Central memory CD8-positive, alpha-beta T cell (primary cell): ENCODE measurements at places on chromosomes 7 and 10.

- no peak overlapping the region for H3K4me3 ChIP-seq
- DNase-seq: no peak
- no peaks in the 10 kb centered on the region for H3K4me1 ChIP-seq
- H3K27me3 ChIP-seq: no peaks in the 10 kb centered on the region
- no peak overlapping the region for H3K27ac ChIP-seq
These were observed 73.7 kb downstream of the ABLIM1 start for GRCh38 chr10:114584419-114584818.

- DNase-seq: no peak
- no peaks in the 10 kb centered on the region for H3K36me3 ChIP-seq
- H3K27ac ChIP-seq: no peak overlapping the region
- H3K27me3 ChIP-seq: peaks cover 93% of the 10 kb centered on the region
These were observed 3.6 kb downstream of the VAX1 start for GRCh38 chr10:117134306-117135025.

- H3K36me3 ChIP-seq: no peaks in the 10 kb centered on the region
- H3K27ac ChIP-seq: no peak overlapping the region
- H3K4me3 ChIP-seq: no peak overlapping the region
- DNase-seq: no peak
- no peaks in the 10 kb centered on the region for H3K4me1 ChIP-seq
These were observed 673.9 kb upstream of the ANKRD30A start for GRCh38 chr10:36451391-36451970.

- DNase-seq: no peak
- no peaks in the 10 kb centered on the region for H3K4me1 ChIP-seq
- H3K27me3 ChIP-seq: no peaks in the 10 kb centered on the region
These were observed 163.7 kb upstream of the CDC14C start for GRCh38 chr7:48760528-48761265.

DNA sequence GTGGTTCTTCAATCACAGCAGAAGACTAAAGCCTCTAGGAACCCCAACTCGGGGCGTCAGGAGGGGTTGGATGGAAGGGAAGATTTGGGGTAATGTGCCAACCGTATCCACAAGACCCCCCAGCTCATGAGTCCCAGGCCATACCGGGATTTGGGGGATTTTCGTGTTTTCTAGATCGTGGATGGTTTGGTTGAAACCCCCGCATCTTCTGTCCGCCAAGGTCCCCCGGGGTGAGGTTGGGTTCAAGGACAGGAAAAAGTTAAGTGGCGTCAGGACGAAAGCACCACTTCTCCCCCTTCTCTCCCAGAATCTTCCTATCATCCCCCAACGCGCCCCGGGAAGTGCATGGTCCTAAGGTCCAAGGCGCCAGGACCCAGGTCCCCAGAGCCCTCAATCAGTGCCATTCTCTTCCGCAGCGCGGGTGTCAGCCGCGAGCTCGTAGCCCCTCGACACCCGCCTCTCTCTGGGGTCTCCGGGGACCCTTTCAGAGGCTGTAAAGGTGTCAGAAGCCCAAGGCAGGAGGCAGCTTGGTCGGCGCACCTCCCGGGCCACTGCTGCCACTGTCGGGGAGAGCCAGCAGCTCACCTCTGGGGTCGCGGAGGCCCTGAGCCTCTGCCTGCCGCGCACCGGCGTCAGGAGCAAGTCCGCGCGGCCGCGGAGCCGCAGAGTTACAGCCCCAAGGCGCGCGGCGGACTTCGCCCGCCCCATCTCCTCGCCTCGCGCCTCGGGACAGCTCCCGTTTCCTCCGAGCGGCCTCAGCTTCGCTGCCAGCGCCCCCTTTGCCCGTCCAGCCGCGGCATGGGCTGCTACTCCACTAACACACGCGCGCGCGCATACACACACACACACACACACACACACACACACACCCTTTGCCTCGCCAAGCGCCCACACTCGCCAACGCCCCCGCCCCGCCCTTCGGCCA, 1.5 kb downstream of the MKX start:
- H3K36me3 ChIP-seq: peaks cover 16% of the 10 kb centered on the region
- peak; percentile 18 for DNase-seq
- H3K4me3 ChIP-seq: peak overlapping the region; percentile 79

- H3K4me1 ChIP-seq: no peaks in the 10 kb centered on the region
- no peak for DNase-seq
- H3K36me3 ChIP-seq: no peaks in the 10 kb centered on the region
- H3K4me3 ChIP-seq: no peak overlapping the region
- no peaks in the 10 kb centered on the region for H3K27me3 ChIP-seq
These were observed 436.7 kb downstream of the AUTS2 start for GRCh38 chr7:70034999-70035398.

- H3K4me3 ChIP-seq: no peak overlapping the region
- DNase-seq: no peak
- peaks cover 27% of the 10 kb centered on the region for H3K4me1 ChIP-seq
- no peak overlapping the region for H3K27ac ChIP-seq
These were observed 12.1 kb downstream of the SAP25 start for GRCh38 chr7:100561491-100562194.

DNA sequence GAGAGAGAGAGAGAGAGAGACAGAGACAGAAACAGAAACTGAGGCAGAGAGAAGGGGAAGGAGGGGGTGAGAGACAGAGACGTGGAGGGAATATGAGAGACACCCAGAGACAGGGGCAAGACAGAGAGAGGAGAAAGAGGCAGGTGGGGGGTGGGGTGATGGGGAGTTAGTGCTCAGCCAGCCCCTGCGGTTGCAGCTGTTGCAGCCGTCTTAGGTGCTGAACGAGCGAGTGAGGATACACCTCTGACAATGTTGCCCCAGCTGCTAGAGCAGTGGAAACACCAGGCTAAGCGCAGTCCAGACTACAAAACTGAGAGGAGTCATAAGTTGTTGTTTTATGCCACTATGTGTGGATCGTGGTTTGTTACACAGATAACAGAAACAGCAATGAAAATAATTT, 328.2 kb upstream of the SHH start:
- H3K4me3 ChIP-seq: no peak overlapping the region
- peaks cover 32% of the 10 kb centered on the region for H3K27me3 ChIP-seq
- no peaks in the 10 kb centered on the region for H3K4me1 ChIP-seq
- H3K27ac ChIP-seq: no peak overlapping the region
- DNase-seq: no peak
- no peaks in the 10 kb centered on the region for H3K36me3 ChIP-seq

- H3K36me3 ChIP-seq: no peaks in the 10 kb centered on the region
- no peaks in the 10 kb centered on the region for H3K27me3 ChIP-seq
- H3K4me3 ChIP-seq: no peak overlapping the region
- H3K4me1 ChIP-seq: no peaks in the 10 kb centered on the region
These were observed 205.4 kb downstream of the FANK1 start for GRCh38 chr10:126101736-126102135.

GRCh38 chr7:44990109-44991023, 9.6 kb upstream of the CCM2 start:
- no peak overlapping the region for H3K27ac ChIP-seq
- peaks cover 33% of the 10 kb centered on the region for H3K4me1 ChIP-seq
- no peak for DNase-seq

GRCh38 chr7:104906556-104906955, 107.4 kb upstream of the KMT2E start:
- H3K4me3 ChIP-seq: no peak overlapping the region
- no peak for DNase-seq
- no peaks in the 10 kb centered on the region for H3K4me1 ChIP-seq
- H3K27me3 ChIP-seq: peaks cover 24% of the 10 kb centered on the region
- H3K36me3 ChIP-seq: no peaks in the 10 kb centered on the region

DNA sequence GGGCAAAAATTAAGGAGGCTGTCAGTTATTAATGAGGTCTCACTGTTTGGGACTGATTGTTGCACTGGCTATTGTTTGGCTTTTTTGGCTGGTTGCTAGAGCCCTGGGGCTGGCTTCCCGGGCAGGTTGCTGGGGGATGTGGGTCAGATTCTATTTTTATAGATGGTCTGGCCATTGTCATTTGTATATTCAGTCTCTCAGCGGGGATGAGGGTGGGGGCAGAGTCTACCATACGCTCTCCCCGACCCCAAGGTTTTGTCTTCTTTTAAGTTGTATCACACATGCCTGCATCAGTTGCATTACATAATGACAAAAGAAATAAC, 84.3 kb upstream of the GRB10 start:
- no peaks in the 10 kb centered on the region for H3K36me3 ChIP-seq
- DNase-seq: no peak
- no peak overlapping the region for H3K4me3 ChIP-seq

GRCh38 chr7:5425507-5426225, 2.0 kb upstream of the TNRC18 start:
- peak overlapping the region; percentile 43 for H3K4me3 ChIP-seq
- H3K27me3 ChIP-seq: peaks cover 64% of the 10 kb centered on the region
- H3K4me1 ChIP-seq: peaks cover 29% of the 10 kb centered on the region

- H3K27me3 ChIP-seq: no peaks in the 10 kb centered on the region
- no peak overlapping the region for H3K27ac ChIP-seq
- H3K36me3 ChIP-seq: peaks cover 1% of the 10 kb centered on the region
- peaks cover 64% of the 10 kb centered on the region for H3K4me1 ChIP-seq
- DNase-seq: no peak
These were observed 165.6 kb upstream of the ASAH2 start for GRCh38 chr10:50416881-50417280.

- H3K27me3 ChIP-seq: no peaks in the 10 kb centered on the region
- DNase-seq: no peak
- H3K4me1 ChIP-seq: peaks cover 55% of the 10 kb centered on the region
- peaks cover 6% of the 10 kb centered on the region for H3K36me3 ChIP-seq
- H3K27ac ChIP-seq: peak overlapping the region; percentile 91
These were observed 383.5 kb downstream of the SFMBT2 start for GRCh38 chr10:7027237-7027912.

DNA sequence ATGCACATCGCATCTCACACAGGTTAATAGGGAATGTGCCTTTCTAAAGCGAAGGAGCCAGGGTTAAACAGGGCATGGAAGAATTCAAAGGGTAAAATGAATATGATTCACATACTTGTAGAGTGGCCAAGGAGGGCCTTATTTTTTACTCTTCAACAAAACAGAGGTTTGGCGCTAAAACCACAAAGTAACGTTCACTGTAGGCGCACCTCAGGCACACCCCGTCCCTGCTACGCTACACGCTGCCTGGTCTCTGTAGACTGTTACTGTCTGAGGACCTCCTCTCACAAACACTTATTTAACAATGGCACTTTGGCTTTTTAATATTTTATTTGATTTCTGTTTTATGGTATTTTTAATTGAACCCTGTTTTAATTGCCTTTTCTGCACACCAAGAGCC, 462.1 kb upstream of the GALNT17 start:
- H3K27me3 ChIP-seq: no peaks in the 10 kb centered on the region
- H3K36me3 ChIP-seq: no peaks in the 10 kb centered on the region
- H3K4me3 ChIP-seq: peak overlapping the region; percentile 60
- H3K4me1 ChIP-seq: peaks cover 25% of the 10 kb centered on the region
- H3K27ac ChIP-seq: peak overlapping the region; percentile 88

DNA sequence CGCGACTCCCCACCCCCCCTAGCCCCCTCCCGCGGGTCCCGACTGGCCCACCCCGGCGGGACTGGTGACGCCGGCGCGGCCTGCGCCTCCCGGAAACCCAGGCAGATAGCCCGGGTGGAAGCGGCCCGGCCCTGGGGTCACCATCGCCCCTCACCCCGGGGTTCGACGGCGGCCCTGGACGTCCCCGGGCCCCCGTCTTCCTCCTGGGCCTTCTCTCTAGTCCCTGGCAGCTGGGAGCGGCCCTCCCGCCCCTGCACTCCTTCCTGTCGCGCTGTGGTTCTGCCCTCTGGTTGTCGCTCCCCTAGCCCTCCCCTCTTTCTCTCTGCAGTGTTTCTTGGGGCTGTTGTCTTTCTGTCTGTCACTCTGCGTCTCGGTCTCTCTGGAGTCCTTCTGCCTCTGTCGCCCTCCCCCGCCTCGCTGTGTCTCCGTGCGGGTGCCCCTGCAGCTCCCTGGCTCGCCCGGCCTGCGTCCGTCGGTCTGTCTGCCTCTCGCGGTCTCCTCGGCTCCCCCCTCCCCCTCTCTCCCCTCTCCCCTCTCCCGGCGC, 90.5 kb upstream of the PAX2 start:
- peak overlapping the region; percentile 76 for H3K4me3 ChIP-seq
- no peaks in the 10 kb centered on the region for H3K36me3 ChIP-seq
- H3K27me3 ChIP-seq: peaks cover 86% of the 10 kb centered on the region
- no peak for DNase-seq

GRCh38 chr7:139725077-139725476, 52.7 kb downstream of the HIPK2 start:
- no peaks in the 10 kb centered on the region for H3K27me3 ChIP-seq
- no peak for DNase-seq
- no peak overlapping the region for H3K27ac ChIP-seq
- H3K36me3 ChIP-seq: peaks cover 3% of the 10 kb centered on the region

DNA sequence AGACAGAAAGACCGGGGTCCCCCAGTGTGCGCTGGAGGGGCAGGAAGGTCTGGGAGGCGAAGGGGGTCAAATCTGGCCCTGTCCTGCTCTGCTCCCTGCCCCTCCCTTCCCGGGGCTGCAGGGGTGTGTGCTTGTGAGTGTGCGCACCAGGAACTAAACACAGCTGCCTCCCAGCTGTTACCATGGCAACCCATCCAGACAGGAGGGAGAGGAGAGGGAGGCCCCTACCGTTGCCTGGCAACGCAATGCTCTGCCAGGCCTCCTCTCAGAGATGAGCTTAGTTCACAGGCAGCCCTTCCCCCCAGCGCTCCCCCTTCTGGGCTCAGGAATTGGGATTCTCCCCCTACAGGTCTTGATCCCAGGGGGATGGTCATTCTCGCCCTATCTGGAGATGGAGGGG, 6.1 kb downstream of the NYAP1 start:
- H3K4me3 ChIP-seq: no peak overlapping the region
- H3K36me3 ChIP-seq: peaks cover 6% of the 10 kb centered on the region
- peaks cover 12% of the 10 kb centered on the region for H3K4me1 ChIP-seq
- H3K27me3 ChIP-seq: peaks cover 11% of the 10 kb centered on the region

GRCh38 chr10:48708144-48708543, 23.5 kb downstream of the WDFY4 start:
- peaks cover 37% of the 10 kb centered on the region for H3K27me3 ChIP-seq
- no peak for DNase-seq
- no peak overlapping the region for H3K4me3 ChIP-seq
- no peaks in the 10 kb centered on the region for H3K36me3 ChIP-seq
- no peak overlapping the region for H3K27ac ChIP-seq

DNA sequence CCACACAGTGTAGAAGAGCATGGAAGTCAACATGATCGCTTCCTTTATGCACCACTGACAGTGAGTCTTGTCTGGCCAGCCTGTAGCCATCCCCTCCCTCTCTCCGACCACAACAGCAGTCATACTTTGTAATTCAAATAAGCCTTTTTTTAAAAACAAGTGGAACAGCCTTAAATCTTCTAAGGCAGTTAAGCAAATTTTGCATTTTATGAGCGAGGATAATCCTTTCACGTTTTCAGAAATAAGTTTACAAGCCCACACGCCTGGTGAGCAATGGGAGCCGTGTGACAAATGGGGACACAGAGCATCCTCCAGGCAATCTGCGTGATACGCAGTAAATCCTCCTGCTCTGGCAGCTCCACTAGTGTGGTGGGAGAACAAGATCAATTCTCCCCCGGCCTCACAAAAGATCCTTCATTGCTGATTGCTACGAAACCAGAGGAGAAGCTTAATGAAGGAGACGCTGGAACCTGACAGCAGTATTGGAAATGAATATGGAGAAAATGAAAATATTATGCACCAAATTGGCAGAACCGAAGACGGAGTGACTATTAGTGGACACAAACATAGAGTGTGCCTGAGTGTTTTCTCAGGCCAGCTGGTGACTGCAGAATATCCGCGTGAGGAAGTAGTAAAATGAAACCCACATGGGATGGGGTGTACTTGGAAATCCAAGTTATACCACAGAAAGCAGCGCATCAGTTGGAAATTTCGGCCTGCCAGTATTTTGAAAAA, 104.2 kb upstream of the CDCA7L start:
- H3K4me3 ChIP-seq: no peak overlapping the region
- H3K36me3 ChIP-seq: no peaks in the 10 kb centered on the region
- no peak overlapping the region for H3K27ac ChIP-seq
- H3K4me1 ChIP-seq: no peaks in the 10 kb centered on the region
- H3K27me3 ChIP-seq: peaks cover 70% of the 10 kb centered on the region

GRCh38 chr10:52650873-52651272, 121.7 kb downstream of the MBL2 start:
- no peaks in the 10 kb centered on the region for H3K36me3 ChIP-seq
- no peaks in the 10 kb centered on the region for H3K27me3 ChIP-seq
- H3K4me3 ChIP-seq: no peak overlapping the region
- no peak overlapping the region for H3K27ac ChIP-seq
- no peaks in the 10 kb centered on the region for H3K4me1 ChIP-seq
